Neural crest cell (in vitro differentiated cells): ENCODE measurements at places on chromosomes 13 and 19. TPM values are rescaled to one million over a fixed set of nuclear protein-coding genes. Genes with fewer than 3 reads are reported as not detected.

DNA sequence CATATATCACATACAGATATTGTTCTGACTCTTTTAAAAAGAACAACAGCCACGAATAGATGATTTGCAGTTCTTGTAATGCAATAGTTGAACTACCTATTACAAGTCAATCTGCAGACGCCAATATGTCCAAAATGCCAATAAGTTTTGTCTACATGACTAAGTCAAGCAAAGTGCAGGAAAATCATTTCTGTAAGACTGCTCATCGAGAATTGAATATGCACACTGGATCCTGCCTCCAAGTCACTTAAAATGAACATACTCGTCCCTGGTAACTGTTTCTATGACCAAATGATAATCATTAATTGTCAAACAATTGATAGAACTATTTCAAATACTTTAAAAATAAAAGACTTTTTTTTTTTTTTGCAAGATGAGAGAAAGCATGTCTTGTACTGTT, 375.6 kb downstream of the ITGBL1 start:
- no peaks in the 10 kb centered on the region for H3K4me1 ChIP-seq
- H3K27me3 ChIP-seq: peaks cover 3% of the 10 kb centered on the region
- no peak overlapping the region for H3K27ac ChIP-seq

- peaks cover 70% of the 10 kb centered on the region for H3K4me1 ChIP-seq
- H3K36me3 ChIP-seq: no peaks in the 10 kb centered on the region
- peak overlapping the region; percentile 16 for H3K27ac ChIP-seq
- peak; percentile 41 for DNase-seq
- H3K27me3 ChIP-seq: no peaks in the 10 kb centered on the region
- H3K4me3 ChIP-seq: peak overlapping the region; percentile 67
Measured at GRCh38 chr13:39417643-39418042, 185.3 kb downstream of the LHFPL6 start.

DNA sequence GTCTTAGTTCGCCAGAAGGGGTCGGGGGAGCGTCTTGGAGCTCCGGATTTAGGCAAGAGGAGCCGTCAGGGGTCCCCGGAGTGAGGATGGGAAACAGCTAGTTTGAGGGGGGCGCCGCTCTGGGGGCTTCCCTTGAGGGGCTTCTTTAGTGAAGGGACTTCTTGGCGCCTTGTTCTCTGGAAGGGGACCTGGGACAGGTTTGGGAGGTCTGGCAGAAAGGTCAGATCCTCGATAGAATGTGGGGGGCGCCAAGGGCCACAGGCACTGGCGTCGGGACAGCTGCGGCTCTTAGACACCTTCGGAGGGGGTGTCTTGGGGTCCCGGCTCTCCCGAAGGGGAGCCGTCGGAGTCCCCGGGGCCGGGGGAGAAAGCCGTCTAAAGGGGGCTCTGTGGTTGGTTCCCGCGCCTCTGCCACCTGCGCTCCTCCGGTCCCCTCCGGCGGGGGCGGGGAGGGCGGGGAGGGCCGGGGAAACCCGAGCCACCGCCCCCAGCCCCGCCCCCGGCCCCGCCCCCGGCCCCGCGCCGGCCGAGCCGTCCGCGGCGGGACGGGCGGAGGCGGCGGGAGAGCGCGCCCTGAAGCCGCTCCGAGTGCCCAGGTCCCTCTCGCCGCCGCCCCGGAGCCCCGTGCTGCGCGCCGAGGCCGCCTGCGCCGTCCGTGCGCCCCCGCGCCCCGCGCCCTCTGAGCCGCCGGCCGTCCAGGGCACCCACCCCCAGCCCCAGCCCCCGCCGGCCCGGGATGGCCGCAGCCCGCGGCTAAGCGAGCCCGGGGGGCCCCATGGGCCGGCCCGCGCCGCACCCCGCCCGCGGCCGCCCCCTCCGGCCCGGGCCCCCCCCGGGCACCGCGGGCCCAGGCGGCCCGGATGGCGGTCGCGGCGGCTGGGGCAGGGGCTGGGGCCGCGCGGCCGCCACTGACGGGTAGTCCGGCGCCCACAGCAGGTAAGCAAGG, at the start of gene NRTN:
Gene NRTN, plus strand, starts transcription at position 552 of the 946 bp plus-strand sequence. CDS start 19,099 bp downstream, outside the sequence.
- DNase-seq: no peak
- H3K4me1 ChIP-seq: peaks cover 36% of the 10 kb centered on the region
- no peaks in the 10 kb centered on the region for H3K36me3 ChIP-seq
- H3K4me3 ChIP-seq: peak within 1 kb of the TSS; percentile 82
- peak within 1 kb of the TSS; percentile 50 for H3K27ac ChIP-seq

DNA sequence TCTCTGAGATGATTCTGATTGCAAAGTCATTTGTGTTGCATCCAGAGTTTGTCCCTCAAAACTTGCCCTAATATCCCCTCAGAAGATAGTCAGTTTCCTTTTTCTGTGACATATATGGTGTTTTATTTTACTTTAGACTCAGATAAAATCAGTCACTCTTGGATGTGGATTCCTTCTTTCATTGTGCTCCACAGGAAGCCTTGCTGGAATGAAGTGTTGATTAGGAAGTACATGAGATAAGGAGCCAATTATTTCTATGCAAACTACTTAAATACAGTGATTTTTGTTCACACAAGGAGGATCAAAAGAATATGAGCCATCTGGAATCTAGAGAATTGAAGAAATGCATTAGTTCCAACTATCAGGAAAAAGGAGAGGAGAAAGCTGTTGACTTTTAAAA, 107.6 kb upstream of the RXFP2 start:
- H3K4me3 ChIP-seq: no peak overlapping the region
- no peaks in the 10 kb centered on the region for H3K27me3 ChIP-seq
- no peak for DNase-seq
- peaks cover 2% of the 10 kb centered on the region for H3K36me3 ChIP-seq
- H3K27ac ChIP-seq: no peak overlapping the region

DNA sequence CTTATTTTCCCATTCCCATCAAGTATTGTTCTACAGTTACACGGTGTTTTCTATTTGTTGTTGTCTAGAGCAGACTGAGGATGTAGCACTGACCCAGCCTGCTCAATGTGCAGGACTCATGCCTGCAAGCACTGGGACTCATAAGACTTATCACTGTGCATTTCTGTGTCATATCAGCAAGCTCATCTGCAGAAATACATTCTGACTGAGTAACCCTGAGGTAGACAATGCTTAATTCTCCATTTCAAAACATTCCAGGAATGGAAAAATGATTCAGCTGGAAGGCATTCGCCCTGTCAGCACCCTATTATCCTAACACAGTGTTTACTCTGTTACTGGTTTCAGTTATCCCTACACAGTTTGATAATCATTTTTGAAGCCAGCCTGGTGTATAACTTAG, 2506.4 kb downstream of the PCDH9 start:
- peaks cover 16% of the 10 kb centered on the region for H3K4me1 ChIP-seq
- H3K4me3 ChIP-seq: no peak overlapping the region
- no peak for DNase-seq
- peak overlapping the region; percentile 60 for H3K27ac ChIP-seq
- peaks cover 6% of the 10 kb centered on the region for H3K36me3 ChIP-seq

Gene ENOX1
- 3.1 and 3.8 TPM in 2 replicates for total RNA-seq

DNA sequence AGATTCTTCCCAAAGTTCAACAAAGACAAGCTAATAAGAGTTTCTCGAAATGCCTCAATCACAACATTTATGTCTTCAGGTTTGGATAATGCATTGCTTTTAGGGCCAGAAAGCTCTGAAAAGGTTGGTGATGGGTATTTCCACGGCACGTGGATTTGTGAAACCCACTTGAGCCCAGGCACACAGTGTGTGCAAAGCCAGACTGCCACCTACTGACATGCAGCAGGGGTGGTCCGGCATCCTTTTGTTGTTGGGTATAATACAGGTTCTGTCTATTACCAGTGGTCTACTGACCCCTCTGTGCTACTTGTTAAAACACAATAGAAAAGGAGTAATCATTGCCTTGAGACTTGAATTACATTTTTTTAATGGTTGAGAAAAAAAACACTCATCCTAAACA, 225.6 kb downstream of the RAP2A start:
- no peaks in the 10 kb centered on the region for H3K36me3 ChIP-seq
- DNase-seq: no peak
- H3K4me1 ChIP-seq: peaks cover 4% of the 10 kb centered on the region

Gene GGN
- 1.4 and 2.2 TPM in 2 replicates for total RNA-seq

DNA sequence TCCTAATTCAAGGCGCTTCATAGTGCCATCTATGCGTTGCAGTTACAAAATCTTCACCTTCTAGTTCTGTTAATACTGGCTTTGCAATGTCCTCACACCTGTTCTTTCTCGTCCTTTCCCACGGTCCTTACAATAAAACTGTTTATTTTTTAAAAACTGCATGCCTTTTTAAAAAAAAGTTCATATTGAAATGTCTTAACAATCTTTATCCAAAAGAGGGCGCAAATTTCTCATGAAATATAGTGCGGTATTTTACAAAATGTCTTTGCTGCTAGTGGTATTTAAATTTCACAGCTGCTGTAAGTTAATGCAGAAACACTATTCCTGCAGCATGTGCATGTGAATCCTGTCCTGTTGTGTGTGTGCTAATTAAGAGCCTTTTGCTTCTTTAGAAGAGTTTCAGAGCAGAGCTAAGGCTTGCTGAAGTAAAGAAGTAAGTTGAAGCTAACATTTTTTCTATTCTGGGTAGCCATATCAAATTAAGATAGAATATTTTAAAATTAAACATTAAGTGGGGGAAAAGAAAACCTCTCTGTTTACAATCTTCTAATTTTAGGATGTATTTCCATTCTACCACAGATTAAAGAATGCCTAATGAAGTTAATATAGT, 15.8 kb upstream of the CLDN10 start:
- H3K4me3 ChIP-seq: no peak overlapping the region
- no peaks in the 10 kb centered on the region for H3K36me3 ChIP-seq
- no peak for DNase-seq
- H3K27me3 ChIP-seq: no peaks in the 10 kb centered on the region
- H3K27ac ChIP-seq: no peak overlapping the region
- peaks cover 22% of the 10 kb centered on the region for H3K4me1 ChIP-seq

Gene SNRPA
- total RNA-seq: 213 and 214 TPM in 2 replicates

DNA sequence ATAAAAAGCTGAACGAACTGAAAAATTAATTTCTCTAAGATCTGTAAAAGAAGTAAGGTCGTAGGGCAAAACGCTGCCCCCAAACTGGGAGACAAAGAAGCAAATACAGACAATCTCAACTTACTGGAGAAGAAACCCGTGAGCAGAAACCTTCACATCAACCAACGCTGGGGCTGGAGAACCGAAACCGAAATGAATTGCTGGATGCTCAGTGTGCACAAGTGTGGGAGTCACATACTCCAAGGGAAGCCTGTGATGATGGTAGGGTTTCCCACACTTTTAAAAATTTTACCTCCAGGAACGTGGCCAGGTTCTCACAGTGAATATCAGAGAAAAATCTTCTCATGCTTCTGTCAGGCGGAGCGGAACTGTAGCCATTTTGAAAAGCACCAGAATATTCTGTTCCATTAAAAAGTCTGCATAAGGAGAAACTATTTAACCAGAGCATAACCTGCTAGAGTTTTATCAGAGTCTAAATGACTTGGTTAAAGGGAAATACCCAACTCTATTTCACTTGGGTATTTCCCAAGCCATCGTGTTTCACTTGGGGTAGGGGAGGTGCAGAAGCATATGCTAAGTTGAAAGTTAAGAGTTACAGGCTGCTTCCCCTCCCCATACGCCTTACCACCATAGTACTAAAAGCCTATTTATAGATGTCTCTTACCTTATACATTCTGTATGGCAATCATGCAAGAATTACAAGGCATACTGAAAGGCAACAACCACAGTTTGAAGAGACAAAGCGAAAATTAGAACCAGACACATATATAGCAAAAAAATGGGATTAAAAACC, 110.5 kb upstream of the SLITRK1 start:
- H3K4me1 ChIP-seq: no peaks in the 10 kb centered on the region
- H3K4me3 ChIP-seq: no peak overlapping the region
- DNase-seq: no peak
- H3K27me3 ChIP-seq: no peaks in the 10 kb centered on the region
- H3K36me3 ChIP-seq: no peaks in the 10 kb centered on the region
- H3K27ac ChIP-seq: no peak overlapping the region

GRCh38 chr13:99320693-99321481, 13.7 kb upstream of the GPR183 start:
- DNase-seq: no peak
- no peaks in the 10 kb centered on the region for H3K27me3 ChIP-seq
- H3K4me1 ChIP-seq: peaks cover 7% of the 10 kb centered on the region
- H3K36me3 ChIP-seq: peaks cover 16% of the 10 kb centered on the region

Gene PROZ
- total RNA-seq: not detected in 2 replicates

Gene N4BP2L2
- total RNA-seq: 81.1 and 89.5 TPM in 2 replicates

DNA sequence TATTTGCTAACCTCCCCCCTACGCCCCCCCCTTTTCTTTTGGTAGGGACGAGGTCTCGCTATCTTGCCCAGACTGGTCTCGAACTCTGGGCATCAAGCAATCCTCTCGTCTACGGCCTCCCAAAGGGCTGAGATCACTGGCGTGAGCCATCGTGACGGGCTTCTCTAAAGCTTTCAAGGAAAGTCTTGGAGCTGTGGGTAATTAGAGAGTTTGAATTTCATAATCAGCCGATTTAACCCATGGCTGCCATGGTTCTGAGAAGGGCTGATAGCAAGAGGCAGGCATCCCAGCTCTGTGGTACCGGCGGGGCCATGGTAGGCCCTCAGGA, 679 bp upstream of the ABHD8 start:
- peaks cover 33% of the 10 kb centered on the region for H3K4me1 ChIP-seq
- H3K27me3 ChIP-seq: peaks cover 3% of the 10 kb centered on the region
- H3K4me3 ChIP-seq: peak overlapping the region; percentile 85
- no peak overlapping the region for H3K27ac ChIP-seq
- DNase-seq: no peak
- peaks cover under 1% of the 10 kb centered on the region for H3K36me3 ChIP-seq

DNA sequence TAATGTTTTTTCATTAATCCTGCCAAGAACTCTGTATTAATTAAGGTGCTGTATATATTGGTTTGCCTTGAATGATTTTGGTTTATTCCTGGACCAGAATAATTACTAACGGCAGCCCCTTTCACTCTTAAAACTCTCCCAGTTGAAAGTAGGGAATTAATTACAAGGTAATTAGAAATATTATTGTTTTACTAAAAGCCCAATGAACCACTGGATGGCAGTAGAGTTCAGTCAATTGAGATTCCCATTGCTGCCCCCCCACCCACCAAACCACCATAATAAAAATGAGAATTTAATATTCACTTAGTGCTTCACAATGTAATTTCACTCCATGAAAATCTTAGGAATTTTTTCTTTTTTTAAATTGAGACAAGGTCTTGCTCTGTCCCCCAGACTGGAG, 13.7 kb downstream of the WBP4 start:
- peaks cover 36% of the 10 kb centered on the region for H3K36me3 ChIP-seq
- no peaks in the 10 kb centered on the region for H3K27me3 ChIP-seq
- no peak for DNase-seq
- no peaks in the 10 kb centered on the region for H3K4me1 ChIP-seq

DNA sequence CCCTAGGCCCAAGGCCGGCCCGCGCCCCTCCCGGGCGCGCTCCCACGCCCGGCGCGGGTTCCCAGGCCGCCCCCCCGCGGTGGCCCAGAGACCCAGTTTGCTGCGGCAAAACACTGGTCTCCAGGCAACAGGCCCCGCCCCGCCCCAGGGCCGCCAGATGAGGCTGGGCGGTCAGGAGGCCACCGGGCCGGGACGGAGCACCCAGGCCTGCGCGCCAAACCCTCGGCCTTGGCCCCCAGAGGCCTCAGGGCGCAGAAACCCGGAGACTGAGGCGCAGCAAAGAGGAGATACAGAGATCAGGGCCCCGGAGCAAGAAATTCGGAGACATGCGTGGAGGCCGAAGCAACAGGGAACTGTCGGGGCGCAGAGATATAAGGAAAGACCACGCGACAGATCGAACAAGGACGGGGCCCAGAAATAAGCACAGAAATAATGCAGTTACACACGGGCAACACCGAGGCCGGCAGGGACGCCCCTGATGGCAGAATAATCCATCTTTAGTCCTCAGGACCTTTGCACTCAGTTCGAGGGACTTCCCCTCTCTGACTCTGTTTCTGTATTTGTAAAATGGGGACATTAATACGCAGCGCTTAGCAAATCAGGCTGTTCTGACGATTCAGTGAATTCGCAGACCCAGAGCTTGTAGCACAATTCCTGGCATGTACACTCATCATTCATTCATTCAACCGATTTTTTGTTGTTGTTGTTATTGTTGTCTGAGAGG, 20.8 kb upstream of the ERCC1 start:
- peaks cover 55% of the 10 kb centered on the region for H3K4me1 ChIP-seq
- H3K4me3 ChIP-seq: peak overlapping the region; percentile 79
- peak overlapping the region; percentile 94 for H3K27ac ChIP-seq
- H3K36me3 ChIP-seq: no peaks in the 10 kb centered on the region
